ENCODE measurements at places on chromosomes 1 and 21.

- DNase-seq = no peak
Observed at GRCh38 chr1:10540277-10541005, 65.7 kb downstream of the PEX14 start.

DNA sequence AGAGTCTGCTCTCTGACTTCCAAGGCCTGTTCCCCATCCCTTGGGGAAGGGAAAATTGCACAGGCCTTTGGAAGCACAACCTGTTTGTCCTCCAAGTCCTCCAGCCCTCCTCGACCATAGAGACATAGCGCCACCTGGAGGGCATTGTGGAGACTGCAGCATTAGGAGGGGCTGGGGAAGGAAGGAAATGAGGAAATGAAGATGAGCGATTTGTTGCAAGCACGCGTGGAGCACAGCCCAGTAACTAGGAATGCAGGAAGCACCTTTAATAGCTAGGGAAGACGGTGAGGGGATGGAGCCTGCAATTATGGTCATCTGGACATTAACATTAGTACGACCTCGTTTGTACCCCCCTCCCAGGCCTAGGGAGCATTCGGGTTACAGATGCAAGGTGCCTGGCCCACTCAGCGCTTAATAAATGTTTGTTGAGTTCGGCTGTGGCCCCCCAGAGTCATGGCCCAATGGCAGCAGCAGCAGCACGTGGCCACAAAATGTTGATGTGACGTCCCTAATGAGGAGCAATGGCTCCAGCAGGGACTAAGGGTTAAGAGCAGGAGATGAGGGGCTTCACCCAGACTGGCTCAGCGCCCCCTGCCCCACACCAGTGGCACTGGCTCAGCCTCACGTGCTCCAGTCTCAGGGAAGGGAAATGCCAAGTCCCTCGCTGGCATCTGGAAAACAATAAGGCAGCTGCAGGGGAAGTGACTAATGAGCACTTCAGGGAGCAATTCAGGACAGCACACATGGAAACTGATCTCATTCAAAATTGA lies 8.0 kb upstream of the CAMK2N1 start:
- peak; percentile 89 for DNase-seq

- no peak for DNase-seq
Observed at GRCh38 chr1:175313672-175314225, 121.2 kb upstream of the KIAA0040 start.

DNA sequence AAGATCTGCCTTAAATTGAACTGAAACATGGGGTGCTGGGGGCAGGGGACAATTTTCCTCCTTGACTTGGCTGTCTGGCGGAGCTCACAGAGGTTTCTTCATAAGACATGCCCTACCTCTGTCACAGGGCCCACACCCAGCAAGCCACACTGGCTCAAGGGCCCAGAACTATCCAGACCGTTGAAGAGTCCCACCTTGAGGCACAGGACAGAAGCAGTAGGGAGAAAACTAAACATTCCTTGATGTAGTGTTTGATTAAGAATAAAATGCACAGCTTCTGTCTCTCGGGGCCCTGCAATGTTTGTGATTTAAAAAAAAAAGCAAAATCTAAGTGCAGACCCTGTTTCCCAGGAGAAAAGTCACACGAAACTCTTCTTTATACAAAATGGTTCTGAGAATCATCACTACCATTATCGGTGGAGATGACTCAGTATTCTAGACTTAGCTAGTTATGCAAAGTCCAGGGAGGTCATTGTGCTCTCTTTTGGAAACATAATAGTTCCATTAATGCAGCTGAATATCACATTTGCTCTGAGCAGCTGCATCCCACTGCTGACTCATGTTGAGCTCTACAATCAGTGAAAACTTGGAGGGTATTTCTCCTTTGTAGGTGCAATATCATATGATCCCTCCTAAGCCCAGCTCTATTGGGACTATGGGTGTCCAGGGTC lies 53.6 kb upstream of the DIRAS3 start:
- DNase-seq = no peak

- DNase-seq = no peak
Observed at GRCh38 chr1:11144570-11145256, 44.4 kb upstream of the ANGPTL7 start.

- no peak for DNase-seq
Observed at GRCh38 chr1:23930861-23931490, 17.8 kb upstream of the CNR2 start.

- no peak for DNase-seq
Observed at GRCh38 chr1:181438013-181438412, 45.3 kb upstream of the CACNA1E start.

Data from progenitor cell of endocrine pancreas (in vitro differentiated cells).